Psoas muscle (tissue), 8 donors: ENCODE measurements at places on chromosomes 3 and 15. TPM values are rescaled to one million over a fixed set of nuclear protein-coding genes. Genes with fewer than 3 reads are reported as not detected.

GRCh38 chr15:51736069-51736468, 1.4 kb downstream of the LYSMD2 start:
- H3K36me3 ChIP-seq: no peaks in the 10 kb centered on the region
- H3K27ac ChIP-seq: peak overlapping the region; percentile 90
- H3K4me3 ChIP-seq: peak overlapping the region; percentile 87
- no peak for DNase-seq
- H3K4me1 ChIP-seq: peaks cover 48% of the 10 kb centered on the region
- H3K27me3 ChIP-seq: no peaks in the 10 kb centered on the region

Gene FOXL2NB
- 0.14 TPM for total RNA-seq

DNA sequence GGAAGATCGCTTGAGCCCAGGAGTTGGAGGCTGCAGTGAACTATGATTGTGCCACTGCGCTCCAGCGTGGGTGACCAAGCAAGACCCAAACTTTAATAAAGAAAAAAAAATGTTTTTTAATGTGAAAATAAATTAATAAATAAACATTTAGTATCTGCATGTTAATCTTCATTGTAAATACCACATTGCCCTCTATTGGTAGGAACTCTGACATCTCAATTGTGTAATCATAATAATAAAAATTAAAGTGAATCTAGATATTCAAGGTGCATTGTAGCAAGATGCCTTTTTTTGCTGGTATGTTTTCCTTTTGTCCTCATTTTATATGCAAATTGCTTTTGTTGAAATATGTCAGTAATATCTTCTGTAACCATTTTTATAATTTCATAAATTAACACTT, 95.0 kb upstream of the LIMD1 start:
- no peak overlapping the region for H3K27ac ChIP-seq
- H3K36me3 ChIP-seq: peaks cover 27% of the 10 kb centered on the region
- no peaks in the 10 kb centered on the region for H3K27me3 ChIP-seq
- H3K4me1 ChIP-seq: peaks cover 32% of the 10 kb centered on the region
- H3K4me3 ChIP-seq: no peak overlapping the region

- DNase-seq: peak; percentile 74
- peak overlapping the region; percentile 80 for H3K4me3 ChIP-seq
- peaks cover 42% of the 10 kb centered on the region for H3K4me1 ChIP-seq
- H3K36me3 ChIP-seq: peaks cover 8% of the 10 kb centered on the region
These were observed 621 bp downstream of the ANXA2 start for GRCh38 chr15:60396958-60397771.
